ENCODE measurements at places on chromosomes 2 and 18.

- DNase-seq, result no peak
Measured at GRCh38 chr2:3636586-3637310, 21.3 kb upstream of the ALLC start.

GRCh38 chr2:200161458-200161857 lies 145.0 kb upstream of the SPATS2L start:
- DNase-seq, result no peak

- DNase-seq, result no peak
Measured at GRCh38 chr2:128311755-128312341, 6.8 kb downstream of the HS6ST1 start.

GRCh38 chr2:216222650-216223352 lies 113.7 kb downstream of the XRCC5 start:
- no peak for DNase-seq

- no peak for DNase-seq
Measured at GRCh38 chr18:75261430-75262223, 51.0 kb downstream of the TSHZ1 start.

DNA sequence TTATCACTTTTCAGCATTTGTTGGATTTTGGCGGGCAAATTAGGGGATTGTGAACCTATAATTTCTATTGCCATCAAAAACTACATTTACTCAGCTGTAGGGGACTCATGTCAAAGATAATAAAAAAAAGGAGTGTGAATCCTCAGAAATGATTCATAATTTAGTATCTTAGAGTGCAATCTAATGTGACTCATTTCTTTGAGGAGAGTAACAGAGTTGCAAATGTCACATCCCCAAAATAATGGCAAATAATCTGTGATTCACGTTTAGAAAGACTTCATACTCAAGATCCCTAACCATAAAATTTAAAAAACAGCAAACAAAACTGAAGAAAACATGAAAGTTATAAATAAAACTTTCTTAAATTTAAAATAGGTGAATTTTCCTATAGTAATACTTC lies 373.0 kb downstream of the CDH2 start:
- DNase-seq, result no peak

GRCh38 chr2:53994818-53995808 lies 24.3 kb upstream of the PSME4 start:
- peak; percentile 83 for DNase-seq

- peak; percentile 5 for DNase-seq
Measured at GRCh38 chr2:20868377-20868776, 45.5 kb upstream of the LDAH start.

DNA sequence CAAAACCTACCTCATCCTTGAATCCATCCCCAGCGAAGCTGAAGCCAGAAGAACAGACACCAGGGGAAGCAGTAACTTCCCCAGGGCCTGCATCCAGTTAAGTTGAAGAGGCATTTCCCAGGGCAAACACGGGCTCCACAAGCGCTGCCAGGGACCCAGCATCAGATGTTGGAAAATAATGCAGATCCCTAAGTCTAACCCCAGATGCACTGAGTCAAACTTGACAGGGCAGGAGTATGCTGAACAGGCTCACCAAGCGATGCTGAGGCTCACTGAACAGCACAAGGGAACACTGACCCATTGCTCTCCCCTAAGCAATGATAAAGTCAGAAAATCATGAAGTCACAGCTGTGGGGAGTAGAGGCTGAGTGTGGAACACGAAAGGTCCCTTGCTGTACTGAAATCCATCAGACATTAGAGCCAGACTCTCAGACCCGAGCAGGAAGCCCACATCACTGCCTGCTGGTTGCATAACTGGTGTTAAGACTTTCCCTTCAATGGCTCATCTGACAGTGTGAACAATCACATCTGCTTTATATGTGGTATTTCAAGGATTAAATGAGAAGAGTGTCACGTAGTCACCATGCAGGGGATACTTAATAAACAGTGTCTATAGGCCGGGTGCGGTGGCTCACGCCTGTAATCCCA lies 36.2 kb downstream of the TNS1 start:
- no peak for DNase-seq

DNA sequence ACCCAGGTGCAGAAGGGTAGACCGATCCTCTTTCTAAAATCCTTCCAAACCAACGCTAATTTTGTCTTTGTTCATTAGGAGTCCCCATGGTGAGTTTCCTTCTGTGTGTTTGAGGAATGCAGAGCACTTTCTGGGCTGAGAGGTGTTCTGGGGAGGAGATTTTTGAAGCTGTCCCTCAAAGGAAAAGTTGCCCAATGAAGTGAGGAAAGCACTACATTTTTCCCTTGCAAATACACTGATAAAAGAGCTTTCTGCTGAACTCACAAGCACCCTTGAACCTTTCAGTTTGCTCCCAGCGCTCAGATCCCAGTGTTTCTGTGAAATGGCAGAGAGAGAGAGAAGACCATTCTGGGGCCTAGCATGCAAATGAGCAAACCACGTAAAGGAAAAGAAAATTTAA lies 299.6 kb upstream of the FANCL start:
- no peak for DNase-seq

DNA sequence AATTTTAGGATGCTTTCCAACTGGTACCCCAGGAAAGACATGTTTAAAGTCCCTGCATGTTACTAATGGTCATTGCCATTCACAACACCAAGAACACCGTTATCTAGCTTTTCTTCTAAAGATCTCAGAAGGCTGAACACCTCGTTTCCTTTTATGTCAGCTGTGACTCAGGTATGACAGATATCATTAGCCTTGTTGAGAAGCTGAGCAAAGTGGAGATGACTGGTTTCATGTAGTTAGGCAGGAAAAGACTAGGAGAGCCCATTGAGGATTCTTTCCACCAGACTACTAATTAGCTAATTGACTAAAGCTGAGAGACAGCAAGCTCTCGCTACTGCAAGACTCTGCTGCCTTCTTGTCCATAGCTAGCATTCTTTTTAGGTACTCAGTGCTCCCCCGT lies 32.0 kb upstream of the ARL5A start:
- DNase-seq, result no peak

DNA sequence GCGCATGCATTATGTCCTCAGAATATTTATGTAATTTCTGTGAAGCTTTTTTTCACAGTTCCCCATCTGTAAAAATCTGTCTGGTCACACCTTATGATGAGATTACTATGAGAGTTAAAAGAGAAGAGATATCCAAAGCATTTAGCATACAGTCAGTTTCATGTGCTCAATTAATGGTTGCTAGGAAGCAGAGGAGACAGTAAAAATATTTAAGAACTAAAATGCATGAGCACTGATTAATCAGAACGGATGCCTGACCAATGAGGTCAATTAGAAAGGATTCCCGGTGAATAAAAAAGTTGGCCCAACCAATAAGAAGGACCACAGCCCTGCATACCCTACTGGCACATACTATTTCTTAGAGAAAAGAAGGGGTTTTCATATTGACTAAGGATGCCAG lies 12.0 kb upstream of the CRIM1 start:
- DNase-seq, result no peak

DNA sequence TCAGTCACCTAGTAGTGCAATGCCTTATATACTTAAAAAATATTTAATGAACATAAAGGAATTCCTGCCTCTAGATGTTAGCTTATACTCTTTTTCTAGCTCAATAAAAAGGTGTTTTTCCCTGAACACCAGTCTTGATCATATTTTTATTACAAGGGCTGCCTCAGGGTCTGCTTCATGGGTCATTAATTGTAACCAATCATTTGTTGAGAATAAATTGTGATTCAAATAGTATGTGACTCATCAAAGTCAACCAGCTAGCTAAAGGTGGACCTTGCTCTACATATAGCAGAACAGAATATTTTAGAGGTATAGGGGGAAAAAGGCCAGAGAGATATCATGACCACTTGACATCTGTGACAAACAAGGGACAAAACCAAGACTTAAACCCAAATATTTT lies 114.0 kb downstream of the PIK3C3 start:
- no peak for DNase-seq

DNA sequence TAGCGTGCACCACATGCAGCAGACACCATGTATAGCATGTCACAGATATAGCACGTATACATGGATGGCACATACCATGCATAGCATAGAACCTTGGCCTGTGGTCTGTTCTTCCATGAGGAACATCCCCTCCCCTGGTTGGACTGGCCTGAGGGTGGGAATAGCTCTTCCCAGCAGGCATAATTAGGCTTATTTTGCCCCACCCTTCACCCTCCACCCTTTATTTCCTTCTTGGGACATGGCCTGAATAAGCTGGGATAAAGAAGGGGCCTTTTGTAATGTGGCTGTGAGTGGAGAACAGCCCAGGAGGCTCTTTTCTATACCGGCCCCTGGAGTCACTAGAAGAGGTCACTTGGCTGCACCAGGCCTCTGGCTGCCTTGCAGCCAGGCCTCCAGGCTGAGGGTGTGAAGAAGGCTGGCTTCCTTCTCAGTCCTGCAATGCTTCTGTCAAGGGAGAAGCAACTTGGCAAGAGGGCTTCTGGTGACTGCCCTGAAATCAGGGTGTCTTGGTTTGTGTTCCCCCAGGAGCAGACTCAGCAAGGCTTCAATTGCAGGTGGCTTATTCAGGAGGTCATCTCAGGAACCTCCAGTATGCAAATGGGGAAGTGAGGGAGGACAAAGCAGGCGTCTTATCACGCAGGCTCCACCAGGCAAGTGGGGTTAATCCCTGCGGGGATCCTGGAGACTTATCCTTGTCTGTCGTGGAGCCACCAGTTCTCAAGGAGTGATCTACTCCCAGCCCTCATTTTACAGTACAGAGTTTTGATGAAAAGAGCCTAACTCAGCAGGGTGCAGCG lies 68.2 kb downstream of the HS6ST1 start:
- DNase-seq, result no peak

GRCh38 chr18:63166142-63166541 lies 153.4 kb downstream of the BCL2 start:
- no peak for DNase-seq

- no peak for DNase-seq
Measured at GRCh38 chr2:85259101-85259590, 68.6 kb downstream of the TGOLN2 start.

- no peak for DNase-seq
Measured at GRCh38 chr2:71888751-71889445, 258.8 kb downstream of the CYP26B1 start.

- no peak for DNase-seq
Measured at GRCh38 chr2:153416071-153416470, 62.5 kb downstream of the RPRM start.

DNA sequence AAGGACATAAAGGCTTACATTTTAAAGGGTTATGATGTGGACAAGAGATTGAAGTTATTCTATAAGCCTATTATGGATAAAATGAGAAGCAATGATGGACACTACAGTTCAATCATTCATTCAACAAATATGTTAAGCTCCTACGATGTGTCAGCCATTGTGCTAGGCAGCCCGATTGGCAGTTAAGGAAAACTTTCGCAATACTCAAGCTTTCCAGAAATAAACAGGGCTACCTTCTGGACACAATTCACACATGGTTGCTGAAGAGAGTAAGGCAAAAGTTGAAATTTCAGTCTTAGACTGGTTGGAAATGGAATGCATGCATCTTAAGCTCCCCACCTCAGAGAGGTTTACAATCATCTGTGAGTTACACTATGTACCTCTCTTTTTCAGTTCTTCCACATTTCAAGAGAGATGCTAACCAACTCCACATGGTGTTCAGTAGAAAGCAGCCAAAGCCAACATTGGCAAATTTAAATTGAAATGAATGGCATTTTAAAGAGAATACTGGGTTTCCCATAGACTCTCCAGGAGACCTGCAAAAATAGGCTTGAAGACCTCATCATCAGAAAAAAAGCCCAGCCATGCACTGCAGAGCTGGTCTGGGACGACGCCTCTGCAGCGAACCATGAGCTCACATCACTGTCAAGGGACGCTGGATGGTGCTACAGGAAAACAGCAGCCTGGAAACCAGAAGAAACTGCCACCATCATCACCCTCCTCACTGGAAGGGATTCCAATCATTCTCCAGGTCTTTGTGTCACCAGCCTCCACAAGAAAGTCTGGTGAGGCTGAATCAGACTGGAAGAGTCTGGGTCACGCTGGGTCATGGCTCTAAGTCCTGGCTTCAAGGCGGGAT lies 276.3 kb downstream of the AFF3 start:
- no peak for DNase-seq

DNA sequence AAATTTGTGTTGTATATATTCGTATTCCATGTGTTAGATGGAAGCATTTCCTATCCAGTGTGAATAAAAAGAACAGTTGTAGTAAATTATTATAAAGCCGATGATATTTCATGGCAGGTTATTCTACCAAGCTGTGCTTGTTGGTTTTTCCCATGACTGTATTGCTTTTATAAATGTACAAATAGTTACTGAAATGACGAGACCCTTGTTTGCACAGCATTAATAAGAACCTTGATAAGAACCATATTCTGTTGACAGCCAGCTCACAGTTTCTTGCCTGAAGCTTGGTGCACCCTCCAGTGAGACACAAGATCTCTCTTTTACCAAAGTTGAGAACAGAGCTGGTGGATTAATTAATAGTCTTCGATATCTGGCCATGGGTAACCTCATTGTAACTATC lies 138.8 kb downstream of the GFPT1 start:
- DNase-seq, result no peak

DNA sequence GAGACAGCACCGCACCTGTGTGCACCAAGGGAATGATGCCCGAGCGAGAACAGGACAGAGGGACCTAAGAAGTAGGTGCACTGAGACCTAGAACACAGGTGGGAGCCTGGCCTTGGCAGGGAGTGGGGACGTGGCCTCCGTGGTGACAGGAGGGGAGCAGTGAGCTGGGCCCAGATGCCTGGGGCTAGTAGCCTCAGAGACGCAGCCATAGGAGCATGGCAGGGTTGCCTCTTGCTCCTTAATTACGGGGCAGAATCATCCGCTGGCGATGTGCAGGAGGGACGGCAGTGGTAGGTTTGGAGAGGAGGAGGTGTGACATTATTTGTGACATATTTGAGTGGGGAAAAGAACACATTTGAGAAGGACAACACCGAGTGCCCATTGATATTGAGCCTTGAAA lies 57.0 kb upstream of the HPCAL1 start:
- no peak for DNase-seq

GRCh38 chr18:57898506-57899124 lies 95.5 kb upstream of the ATP8B1 start:
- no peak for DNase-seq

DNA sequence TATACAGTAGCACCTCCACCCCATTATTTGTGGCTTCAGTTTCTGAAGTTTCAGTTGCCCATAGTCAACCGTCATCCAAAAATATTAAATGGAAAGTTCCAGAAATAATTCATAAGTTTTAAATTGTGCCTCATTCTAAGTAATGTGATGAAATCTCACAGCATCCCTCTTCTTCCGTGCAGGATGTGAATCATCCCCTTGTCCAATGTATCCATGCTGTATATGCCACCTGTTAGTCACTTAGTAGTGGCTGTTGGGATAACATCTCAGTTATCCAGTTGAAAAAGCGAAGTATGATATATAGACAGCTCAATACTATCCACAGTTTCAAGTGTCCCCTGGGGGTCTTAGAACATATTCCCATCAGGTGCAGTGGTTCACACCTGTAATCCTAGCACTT lies 119.1 kb upstream of the OTX1 start:
- DNase-seq, result no peak

GRCh38 chr2:86342488-86342887 lies 5.1 kb upstream of the REEP1 start:
- no peak for DNase-seq

- DNase-seq, result no peak
Measured at GRCh38 chr2:28610583-28611201, 114.8 kb downstream of the PLB1 start.

All from KBM-7 (cell line).